CD4-positive, alpha-beta T cell (primary cell): ENCODE measurements at places on chromosomes 7 and 10. TPM values are rescaled to one million over a fixed set of nuclear protein-coding genes. Genes with fewer than 3 reads are reported as not detected.
A peak's percentile ranks its signal among the peaks of the same experiment; 100 is the strongest.

PON1 gene
- not detected for total RNA-seq

FBXL13 gene
- total RNA-seq = 0.89 TPM

DNA sequence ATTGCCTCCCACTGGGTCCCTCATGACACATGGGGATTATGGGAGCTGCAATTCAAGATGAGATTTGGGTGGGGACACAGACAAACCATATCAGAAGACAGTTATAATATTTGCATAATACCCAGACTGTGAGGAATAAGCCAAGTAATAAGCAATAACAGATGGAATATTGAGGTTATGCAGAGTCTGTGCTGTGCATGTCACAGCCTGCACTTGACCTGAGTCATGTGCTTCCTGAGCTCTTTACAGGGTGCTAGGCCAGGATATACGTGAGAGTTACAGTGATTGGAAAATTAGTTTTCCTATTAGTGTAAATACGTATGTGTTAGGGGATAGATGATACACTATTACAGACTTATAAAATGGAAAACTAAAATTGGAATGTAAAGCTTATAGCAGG lies 288.7 kb downstream of the SDK1 start:
- H3K36me3 ChIP-seq = no peaks in the 10 kb centered on the region
- no peaks in the 10 kb centered on the region for H3K27me3 ChIP-seq
- no peak for DNase-seq
- no peaks in the 10 kb centered on the region for H3K4me1 ChIP-seq
- H3K27ac ChIP-seq = no peak overlapping the region
- no peak overlapping the region for H3K4me3 ChIP-seq

- no peaks in the 10 kb centered on the region for H3K27me3 ChIP-seq
- no peak overlapping the region for H3K4me3 ChIP-seq
- DNase-seq = no peak
- no peaks in the 10 kb centered on the region for H3K4me1 ChIP-seq
- H3K27ac ChIP-seq = no peak overlapping the region
- H3K36me3 ChIP-seq = no peaks in the 10 kb centered on the region
Observed at GRCh38 chr7:120799147-120799546, 58.8 kb downstream of the TSPAN12 start.

KNDC1 gene
- not detected for total RNA-seq

GRCh38 chr7:84941936-84942335 lies 244.9 kb downstream of the SEMA3D start:
- H3K4me3 ChIP-seq = no peak overlapping the region
- H3K36me3 ChIP-seq = no peaks in the 10 kb centered on the region
- DNase-seq = no peak
- no peaks in the 10 kb centered on the region for H3K27me3 ChIP-seq
- H3K27ac ChIP-seq = no peak overlapping the region
- H3K4me1 ChIP-seq = no peaks in the 10 kb centered on the region

ASL gene
- total RNA-seq = 11.2 TPM

GRCh38 chr10:132676193-132676891 lies 109.6 kb downstream of the NKX6-2 start:
- no peak overlapping the region for H3K4me3 ChIP-seq
- DNase-seq = no peak
- H3K4me1 ChIP-seq = no peaks in the 10 kb centered on the region
- H3K27me3 ChIP-seq = no peaks in the 10 kb centered on the region
- no peak overlapping the region for H3K27ac ChIP-seq
- H3K36me3 ChIP-seq = no peaks in the 10 kb centered on the region

GRCh38 chr10:117360016-117360415 lies 15.2 kb downstream of the PDZD8 start:
- no peak overlapping the region for H3K4me3 ChIP-seq
- no peak overlapping the region for H3K27ac ChIP-seq
- H3K4me1 ChIP-seq = no peaks in the 10 kb centered on the region
- H3K36me3 ChIP-seq = no peaks in the 10 kb centered on the region
- DNase-seq = no peak

- peak; percentile 23 for DNase-seq
- H3K36me3 ChIP-seq = no peaks in the 10 kb centered on the region
- peaks cover 6% of the 10 kb centered on the region for H3K4me1 ChIP-seq
- no peaks in the 10 kb centered on the region for H3K27me3 ChIP-seq
- H3K4me3 ChIP-seq = no peak overlapping the region
- H3K27ac ChIP-seq = no peak overlapping the region
Observed at GRCh38 chr10:16809074-16809718, 8.0 kb downstream of the RSU1 start.

- H3K4me1 ChIP-seq = peaks cover 5% of the 10 kb centered on the region
- peaks cover 21% of the 10 kb centered on the region for H3K27me3 ChIP-seq
- no peaks in the 10 kb centered on the region for H3K36me3 ChIP-seq
- no peak overlapping the region for H3K4me3 ChIP-seq
- no peak overlapping the region for H3K27ac ChIP-seq
Observed at GRCh38 chr7:21548491-21548890, 5.7 kb downstream of the DNAH11 start.

ACTL6B gene
- not detected for total RNA-seq
